ENCODE measurements at places on chromosomes 12 and 14.

GRCh38 chr12:58425481-58426392 is 484.4 kb downstream of the ATP23 start:
- DNase-seq: no peak

DNA sequence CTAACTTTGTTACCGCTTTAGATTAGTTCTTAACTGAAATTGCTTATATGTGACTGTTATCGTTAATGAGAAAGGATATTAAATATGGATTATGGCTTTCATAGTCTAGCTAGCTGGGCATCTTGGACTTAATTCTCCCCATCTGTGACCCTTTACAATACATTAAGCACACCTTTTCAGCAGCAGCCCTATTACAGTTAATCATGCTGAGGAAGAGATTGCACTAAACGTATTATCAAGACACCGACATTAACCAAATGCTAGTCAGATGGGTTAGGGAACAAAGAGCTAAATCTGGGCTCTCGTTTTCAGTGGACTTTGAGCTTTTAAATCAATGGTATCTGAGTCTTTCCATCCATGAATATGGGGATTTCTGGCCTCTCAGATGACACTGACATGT is 447.5 kb upstream of the DCN start:
- DNase-seq: no peak

DNA sequence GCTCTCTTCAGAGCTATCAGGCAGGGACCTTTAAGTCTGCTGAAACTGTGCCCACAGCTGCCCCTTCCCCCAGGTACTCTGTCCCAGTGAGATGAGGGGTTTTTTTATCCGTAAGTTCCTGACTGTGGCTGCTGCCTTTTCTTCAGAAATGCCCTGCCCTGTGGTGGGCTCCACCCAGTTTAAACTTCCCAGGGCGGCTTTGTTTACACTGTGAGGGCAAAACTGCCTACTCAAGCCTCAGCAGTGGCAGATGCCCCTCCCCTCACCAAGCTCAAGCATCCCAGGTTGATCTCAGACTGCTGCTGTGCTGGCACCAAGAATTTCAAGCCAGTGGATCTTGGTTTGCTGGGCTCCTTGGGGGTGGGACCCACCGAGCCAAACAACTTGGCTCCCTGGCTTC is 46.9 kb upstream of the SLC16A7 start:
- no peak for DNase-seq

- DNase-seq: no peak
Measured at GRCh38 chr12:96416033-96416799, 16.0 kb upstream of the CDK17 start.

DNA sequence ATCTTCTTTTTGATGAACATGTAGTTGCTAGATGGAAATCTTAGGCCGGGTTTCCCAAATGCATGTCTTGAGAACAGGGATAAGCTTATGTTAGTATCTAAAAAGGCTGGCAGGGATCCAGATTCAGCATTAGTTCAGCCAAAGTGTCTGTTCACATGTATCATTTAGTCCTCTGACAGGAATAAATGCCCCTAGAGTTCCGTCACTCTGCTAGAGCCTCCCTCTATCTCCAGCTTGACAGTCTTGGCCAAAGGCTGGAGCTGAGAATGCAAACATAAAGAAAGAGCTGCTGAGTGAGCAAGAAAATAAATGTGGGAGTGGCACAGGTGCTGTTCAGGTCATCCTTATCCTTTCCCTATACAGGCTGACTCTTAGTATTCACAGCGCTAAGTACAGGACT is 13.8 kb upstream of the NELL2 start:
- no peak for DNase-seq

GRCh38 chr14:93396456-93396855 is 34.3 kb upstream of the UNC79 start:
- DNase-seq: no peak

All from anterior cingulate cortex (tissue), 58 donors.